NCI-H2107 (cell line): ENCODE measurements at places on chromosomes 2 and 18.

DNA sequence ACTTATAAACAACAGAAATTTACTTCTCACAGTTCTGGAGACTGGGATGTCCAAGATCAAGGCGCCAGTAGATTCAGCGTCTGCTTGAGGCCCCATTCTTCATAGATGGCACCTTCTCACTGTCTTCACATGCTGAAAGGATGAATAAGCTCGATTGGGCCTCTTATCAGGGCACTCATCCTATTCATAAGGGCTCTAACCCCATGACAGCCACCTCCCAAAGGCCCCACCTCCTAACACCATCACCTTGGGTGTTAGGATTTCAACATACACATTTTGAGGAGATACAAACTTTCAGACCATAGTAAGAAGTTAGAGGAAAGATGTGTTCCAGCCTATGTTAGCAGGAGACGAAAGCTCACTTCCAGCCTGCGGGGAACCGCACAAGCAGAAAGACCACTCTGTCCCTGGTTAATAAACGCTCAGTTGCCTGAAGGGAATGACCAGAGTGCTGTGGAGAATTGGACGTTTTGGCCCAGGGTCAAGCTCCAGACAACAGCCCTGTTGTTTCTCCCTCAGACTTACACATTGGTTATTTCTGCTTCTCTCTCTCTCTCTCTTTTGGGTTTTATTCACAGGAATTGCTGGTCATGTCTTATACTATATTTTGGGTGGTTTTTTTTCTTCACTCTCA, 90.3 kb downstream of the MAPRE2 start:
- no peak for DNase-seq

DNA sequence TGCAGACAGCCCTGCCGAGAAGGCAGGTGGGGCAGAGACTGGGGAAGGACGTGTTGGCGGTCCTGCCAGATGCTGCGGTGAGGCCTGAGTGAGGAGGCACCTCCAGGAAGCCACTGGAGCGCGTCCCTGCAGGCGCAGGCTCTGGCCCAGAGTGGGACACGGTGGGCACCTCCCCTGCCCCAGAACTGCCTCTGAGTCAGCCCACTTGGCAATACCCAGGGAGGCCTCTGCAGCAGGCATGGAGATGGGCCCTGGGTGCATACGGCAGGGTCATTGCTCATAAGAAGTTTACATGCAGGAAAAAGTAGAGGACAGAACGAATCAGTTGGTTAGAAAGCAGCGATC, 195.9 kb downstream of the TFCP2L1 start:
- no peak for DNase-seq

DNA sequence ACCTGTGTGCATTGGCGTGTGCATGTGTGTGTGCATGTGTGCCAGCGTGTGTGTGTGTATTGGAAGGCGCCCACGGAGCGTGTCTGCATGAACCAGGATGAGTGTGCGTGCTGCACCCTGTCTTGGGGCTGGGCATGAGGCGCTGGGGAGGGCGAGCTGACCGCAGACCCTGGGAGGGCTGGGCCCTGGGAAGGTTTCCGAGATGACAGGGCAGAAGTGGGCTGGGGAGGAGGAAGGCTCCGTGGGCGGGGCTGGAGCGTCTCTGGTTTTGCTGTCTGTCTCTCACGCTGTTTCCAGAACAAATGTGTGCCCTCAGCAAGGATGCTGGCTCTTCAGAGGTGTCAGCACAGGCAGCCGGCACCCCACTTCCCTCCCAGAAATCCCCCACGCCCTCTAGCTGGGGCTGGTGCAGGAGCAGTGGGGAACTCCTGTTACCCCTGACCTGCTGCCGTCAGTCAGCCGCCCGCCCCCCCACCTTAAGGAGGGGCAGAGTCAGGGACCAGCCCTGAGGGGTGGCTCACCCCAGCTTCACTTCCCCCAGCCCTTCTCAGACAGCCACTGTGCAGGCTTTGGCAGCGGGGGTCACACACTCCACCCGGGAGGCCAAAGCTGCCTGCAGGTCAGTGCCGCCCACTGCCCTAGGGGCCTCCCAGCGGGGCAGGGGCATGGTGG, at the start of gene GPR35:
GPR35 (plus strand) TSS at position 531 of the 672 bp plus-strand sequence. CDS start 4,473 bp downstream, outside the sequence.
- DNase-seq: no peak

DNA sequence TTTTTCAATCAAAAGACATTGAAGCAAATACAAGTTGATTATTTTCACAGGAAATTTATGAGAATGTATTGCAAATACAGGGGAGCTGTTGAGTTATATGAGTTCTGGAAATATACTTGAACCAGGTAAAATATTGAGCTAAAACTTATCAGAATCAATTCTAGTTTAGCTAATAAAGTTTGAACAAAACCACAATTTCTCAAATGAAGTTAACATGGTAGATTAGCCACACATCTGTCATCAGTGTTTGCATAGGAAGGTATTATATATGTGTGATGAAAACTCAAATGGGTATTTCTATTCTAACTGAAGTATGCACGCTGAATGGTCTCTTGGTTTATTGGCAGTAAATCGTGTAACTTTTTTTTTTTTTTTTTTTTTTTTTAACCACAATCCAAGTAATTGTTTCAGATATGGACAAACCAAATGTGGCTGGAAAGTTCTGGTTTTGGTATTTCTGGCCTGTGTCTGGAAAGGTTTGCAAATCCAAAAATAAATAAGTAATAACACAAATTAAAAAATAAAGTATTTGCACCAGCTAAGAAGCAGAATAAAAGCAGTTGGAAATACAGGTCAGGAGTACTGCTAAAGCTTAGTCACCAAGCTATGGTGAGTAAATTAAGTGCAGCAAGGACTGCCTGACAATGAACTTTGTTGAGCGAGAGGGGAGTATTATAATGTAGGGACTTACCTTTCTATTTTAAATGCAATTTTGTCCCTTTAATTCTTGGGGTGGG, 479.1 kb upstream of the FANCL start:
- DNase-seq: no peak

GRCh38 chr2:56230156-56230555, 46.4 kb downstream of the CCDC85A start:
- DNase-seq: no peak

- peak; percentile 59 for DNase-seq
These were observed 21.1 kb upstream of the LYPD6B start for GRCh38 chr2:149017116-149017985.

- DNase-seq: no peak
These were observed 33.3 kb downstream of the CNGA3 start for GRCh38 chr2:98379311-98380202.

GRCh38 chr18:74951165-74951760, 257.7 kb downstream of the PTGR3 start:
- no peak for DNase-seq

GRCh38 chr18:6434481-6434880, 19.8 kb upstream of the L3MBTL4 start:
- DNase-seq: no peak

DNA sequence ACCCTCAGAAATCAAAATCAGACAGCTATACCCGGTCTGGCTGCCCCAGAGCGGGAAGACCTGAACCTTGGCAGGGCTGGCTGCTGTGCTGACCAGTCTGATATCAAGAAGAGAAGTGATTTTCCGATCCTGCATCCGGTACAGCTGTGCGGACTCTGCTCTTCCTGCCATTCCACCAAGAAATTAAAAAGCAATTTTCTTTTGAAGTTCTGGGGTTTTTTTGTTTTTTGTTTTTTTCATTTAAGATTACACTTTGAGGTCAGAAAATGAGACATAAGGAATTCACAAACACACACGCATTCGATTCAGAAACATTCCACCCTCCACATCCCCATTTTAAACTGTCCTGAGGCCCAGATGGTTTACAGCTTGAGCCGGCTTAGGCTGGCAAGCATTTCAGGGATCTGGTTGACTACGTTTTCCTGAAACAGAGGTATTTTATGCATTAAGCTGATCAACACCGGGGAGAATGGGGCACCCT, 156.5 kb downstream of the COL6A3 start:
- DNase-seq: no peak

DNA sequence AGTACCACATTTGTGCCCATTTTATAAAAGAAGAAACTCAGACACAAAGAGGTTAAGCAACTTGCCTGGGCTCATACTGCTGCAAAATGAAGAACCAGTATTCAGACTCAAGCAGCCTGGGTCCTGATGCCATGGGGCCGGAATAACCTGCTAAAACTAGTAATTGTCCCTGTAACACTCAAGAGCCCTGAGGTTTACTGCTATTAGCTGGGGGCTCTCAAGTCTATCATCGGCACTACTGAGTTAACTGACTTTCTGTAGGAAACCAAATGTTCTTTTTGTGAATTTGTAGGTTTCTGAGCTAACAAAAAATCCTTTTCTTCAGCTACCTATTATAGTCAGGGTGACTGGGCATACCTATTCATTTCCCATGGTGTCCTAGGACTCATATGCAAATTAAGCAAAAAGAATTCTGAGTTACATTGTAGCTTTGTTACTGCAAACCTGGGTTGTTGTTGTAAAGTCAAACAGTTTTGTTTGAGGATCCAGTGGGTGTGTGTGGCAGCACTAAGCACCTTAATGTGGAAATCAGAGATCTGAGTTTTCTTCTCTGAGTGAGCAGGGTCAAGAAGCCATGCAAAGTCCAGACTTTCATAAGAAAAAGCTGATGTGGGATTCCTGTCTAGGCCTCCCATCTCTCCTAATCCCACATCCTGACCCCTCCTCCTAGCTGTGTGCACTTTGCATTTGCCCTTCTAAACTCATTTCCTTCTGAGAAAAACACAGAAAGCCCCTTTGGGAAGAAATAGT, 72.4 kb upstream of the TNP1 start:
- DNase-seq: no peak

GRCh38 chr2:154740361-154740760, 41.9 kb downstream of the KCNJ3 start:
- DNase-seq: no peak

DNA sequence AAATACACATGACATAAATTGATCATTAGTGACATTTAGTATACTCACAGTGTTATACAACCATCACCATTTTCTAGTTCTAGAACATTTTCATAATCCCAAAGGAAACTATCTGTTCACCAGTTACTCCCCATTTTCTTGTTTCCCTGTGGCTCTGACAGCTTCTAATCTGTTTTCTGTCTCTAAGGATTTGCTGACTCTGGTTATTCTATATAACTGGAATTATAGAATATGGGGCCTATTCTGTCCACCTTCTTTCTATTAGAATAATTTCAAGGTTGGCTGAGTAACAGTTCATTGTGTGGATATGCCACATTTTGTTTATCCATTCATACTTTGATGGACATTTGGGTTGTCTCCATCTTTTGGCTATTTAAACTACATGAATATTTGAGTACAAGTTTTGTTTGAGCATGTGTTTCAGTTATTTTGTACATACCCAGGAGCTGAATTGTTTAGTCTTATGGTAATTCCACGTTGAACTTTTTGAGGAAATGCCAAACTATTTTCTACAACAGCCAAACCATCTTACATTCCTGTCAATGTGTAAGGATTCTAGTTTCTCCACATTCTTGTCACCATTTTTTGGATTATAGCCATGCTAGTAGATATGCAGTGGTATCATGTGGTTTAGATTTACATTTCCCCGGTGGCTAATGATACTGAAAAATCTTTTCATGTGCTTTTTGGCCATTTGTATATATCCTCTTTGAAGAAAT, 20.5 kb downstream of the KIAA1328 start:
- DNase-seq: no peak

DNA sequence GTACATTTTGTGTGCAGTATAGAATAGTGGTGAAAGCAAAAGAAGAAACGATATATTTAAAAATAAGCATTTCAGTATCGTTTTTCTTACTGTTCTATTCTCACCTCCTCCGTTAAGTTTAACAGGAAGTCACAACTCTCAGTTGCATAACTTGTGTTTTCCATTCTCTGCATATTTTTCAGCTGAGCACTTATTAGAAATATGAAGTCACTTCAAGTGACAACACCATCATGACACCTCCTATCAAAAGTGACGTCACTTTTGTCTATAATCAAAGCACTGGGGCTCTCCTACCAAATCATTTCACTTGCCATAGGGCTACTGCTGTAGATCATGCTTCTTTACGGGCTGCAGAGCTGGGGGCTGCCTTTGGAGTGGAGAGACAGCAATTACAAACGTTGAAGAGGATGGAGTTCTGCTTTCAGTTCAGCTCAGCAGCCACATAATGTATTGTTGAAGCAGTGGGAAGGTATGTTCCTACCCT, 36.3 kb downstream of the STAT4 start:
- DNase-seq: no peak

DNA sequence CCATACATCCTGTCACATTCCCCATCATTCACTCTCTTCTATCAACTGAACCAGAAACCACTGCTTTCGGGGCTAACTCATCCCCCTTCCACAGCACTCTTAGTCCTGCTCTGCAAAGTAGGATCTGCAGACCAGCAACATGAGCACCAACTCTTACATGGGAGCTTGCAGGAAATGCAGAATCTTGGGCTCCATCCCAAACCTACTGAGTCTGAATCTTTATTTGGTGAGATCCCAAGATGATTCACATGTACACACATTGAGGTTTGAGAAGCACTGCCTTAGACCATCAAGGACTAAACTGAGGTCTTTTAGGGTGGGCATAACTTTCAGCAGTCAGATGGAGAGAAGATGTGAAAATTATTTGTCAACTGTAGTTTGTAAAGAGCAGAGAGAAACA, 235.6 kb upstream of the EPHA4 start:
- no peak for DNase-seq

DNA sequence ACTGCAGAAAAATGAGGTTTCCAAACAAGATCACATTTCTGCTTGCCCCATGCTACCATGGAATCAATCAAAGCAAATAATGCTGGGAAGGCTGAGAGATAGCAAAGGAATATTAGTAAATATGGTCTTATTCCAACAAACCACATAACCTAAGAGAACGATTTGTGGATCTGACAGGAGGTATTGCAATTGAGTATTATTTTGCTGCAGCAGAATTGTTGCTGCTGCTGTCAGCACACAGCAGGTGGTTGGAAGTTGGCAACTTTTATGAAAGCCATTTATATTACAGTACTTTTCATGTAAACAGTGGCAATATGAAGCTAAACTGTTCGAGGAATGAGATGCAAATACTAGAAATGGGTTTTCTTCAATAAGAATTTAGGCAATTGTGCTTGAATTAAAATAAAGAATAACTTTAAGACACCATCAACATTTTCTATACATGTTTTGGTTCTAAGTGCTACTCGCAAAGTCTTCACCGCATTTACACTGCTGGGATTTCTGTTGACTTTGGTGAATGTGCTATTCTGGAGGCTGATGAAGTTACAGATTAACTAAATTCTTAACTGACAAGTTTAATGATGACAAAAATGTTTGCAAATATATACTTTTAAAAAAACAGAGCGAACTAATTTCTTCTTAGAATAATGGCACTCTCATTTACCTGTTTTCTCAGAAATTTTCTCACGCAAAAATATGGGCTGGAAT, 1285.7 kb downstream of the CNTNAP5 start:
- no peak for DNase-seq

- peak; percentile 24 for DNase-seq
These were observed 59.6 kb downstream of the SP110 start for GRCh38 chr2:230160112-230160660.

DNA sequence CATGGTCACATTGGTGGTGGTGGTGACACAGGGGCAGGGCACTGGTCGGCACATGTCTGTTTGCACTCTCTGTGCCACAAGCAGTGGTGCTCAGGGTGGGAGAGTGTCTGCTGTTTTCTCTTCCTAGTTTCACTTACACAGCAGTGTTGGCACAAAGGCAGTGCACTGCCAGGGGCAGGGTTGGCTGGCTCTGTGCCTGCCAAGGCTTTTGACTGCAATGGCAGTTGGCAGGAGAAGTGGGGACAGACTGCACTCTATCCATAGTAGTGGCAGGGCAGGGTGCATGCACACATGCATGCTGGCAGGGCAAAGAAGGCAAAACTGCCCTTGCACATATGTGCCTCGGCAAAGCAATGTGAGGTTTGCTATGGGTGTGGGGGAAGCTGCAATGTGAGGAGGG, 635.9 kb downstream of the SUCLG1 start:
- no peak for DNase-seq
